Astrocyte (in vitro differentiated cells and primary cell): ENCODE measurements at places on chromosomes 4 and X. TPM values are rescaled to one million over a fixed set of nuclear protein-coding genes. Genes with fewer than 3 reads are reported as not detected.

DNA sequence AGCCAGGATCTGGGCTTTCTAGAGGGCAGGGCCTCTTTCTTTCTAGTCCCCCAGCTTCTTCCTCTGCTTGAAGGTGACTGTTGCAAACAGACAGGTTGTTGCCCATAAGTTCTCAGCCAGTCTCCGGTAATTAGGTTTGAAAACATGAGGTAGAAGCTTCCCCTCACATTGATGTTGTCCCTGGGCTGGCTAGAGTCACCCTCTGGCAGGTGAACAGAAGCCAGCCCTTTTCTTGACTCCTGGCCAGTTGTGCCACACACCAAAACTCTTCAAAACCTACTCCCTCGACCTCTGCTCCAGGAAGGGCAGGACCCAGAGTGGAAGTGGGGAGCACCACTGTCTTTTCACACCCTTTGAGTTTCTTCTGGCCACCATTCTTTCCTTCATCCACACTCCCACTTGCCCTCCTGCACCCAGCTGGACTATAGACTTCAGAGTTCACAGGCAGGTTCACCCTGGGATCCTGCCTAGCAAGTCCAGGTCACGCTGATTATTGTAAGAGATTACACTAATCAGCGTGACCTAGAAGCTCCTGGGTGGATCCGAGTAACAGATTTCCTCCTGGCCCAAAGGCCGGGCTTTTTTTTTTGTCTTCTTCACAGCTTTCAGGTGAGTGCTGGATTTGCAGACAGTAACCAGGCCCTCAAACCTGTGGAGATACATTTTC is 37.4 kb upstream of the ARHGAP6 start:
- no peak for DNase-seq

- DNase-seq: no peak
Measured at GRCh38 chrX:116667346-116668134, 204.8 kb upstream of the CT83 start.

- no peak for DNase-seq
Measured at GRCh38 chr4:36128689-36129088, 115.6 kb downstream of the ARAP2 start.

DNA sequence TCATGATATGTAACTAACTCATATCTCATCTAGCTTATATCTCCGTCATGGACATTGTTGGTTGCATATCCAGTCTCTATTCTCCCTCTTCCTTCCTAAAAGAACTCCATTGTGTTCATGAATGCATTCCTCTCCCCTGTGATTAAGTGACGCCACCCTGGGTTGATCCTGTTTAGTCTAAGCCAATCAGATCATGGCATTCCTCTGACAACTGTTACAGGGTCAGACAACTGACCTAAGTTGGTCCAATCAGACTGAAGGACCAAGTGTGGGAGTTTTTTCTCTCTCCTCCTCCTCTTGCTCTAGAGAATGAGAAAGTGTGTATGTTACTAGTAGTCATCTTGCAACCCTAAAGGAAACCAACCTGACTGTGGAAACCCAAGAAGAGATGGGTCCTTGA is 3.6 kb downstream of the APOO start:
- DNase-seq: peak; percentile 37

DNA sequence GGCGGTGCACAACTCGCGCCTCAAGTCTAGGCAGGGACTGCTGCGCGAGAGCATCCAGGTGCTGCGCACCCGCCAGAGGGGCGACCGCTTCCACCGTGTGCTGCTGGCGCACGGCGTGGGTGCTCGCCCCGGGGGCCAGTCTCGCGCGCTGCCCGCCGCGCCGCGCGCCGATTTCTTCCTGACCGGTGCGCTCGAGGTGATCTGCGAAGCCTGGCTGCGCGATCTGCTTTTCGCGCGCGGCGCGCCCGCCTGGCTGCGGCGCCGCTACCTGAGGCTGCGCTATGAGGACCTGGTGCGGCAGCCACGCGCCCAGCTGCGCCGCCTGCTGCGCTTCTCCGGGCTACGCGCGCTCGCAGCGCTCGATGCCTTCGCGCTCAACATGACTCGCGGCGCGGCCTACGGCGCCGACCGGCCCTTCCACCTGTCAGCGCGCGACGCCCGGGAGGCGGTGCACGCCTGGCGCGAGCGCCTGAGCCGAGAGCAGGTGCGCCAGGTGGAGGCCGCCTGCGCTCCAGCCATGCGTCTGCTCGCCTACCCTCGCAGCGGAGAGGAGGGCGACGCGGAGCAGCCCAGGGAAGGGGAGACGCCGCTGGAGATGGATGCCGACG is 1.3 kb downstream of the CHST7 start:
- no peak for DNase-seq

DNA sequence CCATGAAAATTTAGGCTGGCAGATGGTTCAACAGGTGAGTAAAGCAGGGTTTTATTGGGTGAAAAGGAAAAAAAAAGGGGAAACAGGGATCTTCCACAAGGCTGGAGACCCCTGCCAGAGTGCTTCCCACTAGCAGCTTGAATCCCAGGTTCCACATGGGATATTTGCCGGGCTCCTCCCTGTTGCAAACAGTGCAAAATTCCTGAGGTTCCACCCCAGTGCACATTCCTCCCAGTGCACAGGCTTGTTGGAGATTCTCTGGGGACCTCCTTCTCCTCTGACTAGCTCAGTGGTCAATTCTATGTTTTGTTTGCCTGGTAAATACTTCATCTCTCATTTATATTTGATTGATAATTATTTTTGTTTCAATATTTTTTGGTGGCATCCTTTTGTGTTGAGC is 66.4 kb upstream of the UGT2B15 start:
- DNase-seq: no peak

- no peak for DNase-seq
Measured at GRCh38 chr4:14165222-14165920, 537.8 kb upstream of the BOD1L1 start.

- DNase-seq: no peak
Measured at GRCh38 chr4:115154826-115155225, 41.4 kb upstream of the NDST4 start.

DNA sequence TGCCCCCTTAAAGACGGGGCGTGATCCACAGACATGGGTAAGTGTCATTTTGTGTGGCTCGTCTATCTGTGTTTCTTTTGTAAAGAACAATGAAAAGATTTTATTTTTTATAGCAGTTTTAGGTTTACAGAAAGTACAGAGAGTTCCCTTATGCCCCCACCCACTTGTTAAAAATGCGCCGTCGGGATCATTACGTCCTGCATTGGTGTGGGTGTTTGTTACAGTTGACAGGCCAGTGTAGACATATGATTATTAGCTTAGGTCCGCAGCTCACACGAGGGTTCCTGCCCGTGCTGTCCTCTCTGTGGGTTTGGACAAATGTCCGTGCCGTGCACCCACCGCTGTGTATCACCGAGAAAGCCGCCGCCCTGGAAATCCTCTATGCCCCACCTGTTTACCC is 50.5 kb downstream of the RGS12 start:
- DNase-seq: no peak

DNA sequence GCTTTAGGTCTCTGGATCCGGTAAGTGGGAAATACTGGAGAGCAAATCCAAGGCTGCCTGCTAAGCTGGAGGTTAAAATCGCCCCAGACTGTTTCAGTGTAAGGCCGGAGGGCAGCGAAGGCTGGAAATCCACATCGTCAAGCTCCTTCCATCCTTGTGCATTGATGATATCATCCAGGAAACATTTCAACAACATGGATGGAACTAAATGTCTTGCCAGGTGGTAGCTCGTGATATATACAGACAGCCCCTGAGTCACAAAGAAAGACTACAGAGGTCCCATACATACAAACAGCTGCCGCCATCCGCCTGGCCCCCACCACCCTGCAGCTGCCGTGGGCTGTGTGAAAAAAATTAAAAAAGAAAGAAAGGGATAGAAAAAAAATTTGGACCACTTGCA is 148.9 kb upstream of the RBPJ start:
- DNase-seq: peak; percentile 94

DNA sequence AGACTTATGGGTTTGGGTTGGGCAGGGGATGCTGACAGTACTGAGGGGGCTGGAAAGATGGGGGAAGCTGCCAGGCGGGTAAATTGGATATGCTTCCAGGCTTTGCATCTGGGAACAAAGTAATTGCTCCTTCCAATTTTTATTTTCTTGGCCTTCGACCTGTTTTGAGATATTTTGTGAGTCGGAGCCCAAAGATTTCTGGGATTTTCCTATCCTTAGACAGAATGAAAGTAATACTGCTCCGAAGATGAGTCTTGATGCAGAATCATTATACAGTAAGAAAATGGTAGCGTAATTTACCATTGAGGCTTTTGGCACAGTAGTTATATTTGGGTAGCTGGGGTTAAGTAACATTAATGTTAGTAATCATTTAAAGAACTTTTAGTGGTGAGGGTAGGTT is 1.4 kb downstream of the SMARCA5 start:
- DNase-seq: no peak

- DNase-seq: no peak
Measured at GRCh38 chrX:52542311-52542710, 25.4 kb upstream of the XAGE1B start.

GRCh38 chr4:147957446-147957845 is 225.6 kb downstream of the ARHGAP10 start:
- DNase-seq: no peak

DNA sequence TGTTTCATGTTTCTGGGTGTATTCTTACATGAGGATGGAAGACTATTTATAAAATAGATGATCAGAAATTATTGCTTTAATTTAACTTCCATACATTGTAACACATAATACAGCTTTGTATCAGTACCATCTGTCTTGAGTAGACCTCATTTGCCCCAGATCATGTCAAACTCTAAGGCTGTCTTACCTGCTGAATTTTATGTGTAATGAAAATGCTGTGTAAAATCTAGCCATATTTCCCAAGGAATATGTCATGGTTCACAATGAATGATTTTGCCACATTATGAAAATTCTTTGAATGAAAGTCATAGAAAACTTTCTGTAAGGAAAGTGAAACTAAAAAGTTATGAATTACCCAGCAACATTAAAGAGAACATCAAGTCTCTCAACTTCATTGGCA is 7.4 kb downstream of the BDH2 start:
- no peak for DNase-seq

DNA sequence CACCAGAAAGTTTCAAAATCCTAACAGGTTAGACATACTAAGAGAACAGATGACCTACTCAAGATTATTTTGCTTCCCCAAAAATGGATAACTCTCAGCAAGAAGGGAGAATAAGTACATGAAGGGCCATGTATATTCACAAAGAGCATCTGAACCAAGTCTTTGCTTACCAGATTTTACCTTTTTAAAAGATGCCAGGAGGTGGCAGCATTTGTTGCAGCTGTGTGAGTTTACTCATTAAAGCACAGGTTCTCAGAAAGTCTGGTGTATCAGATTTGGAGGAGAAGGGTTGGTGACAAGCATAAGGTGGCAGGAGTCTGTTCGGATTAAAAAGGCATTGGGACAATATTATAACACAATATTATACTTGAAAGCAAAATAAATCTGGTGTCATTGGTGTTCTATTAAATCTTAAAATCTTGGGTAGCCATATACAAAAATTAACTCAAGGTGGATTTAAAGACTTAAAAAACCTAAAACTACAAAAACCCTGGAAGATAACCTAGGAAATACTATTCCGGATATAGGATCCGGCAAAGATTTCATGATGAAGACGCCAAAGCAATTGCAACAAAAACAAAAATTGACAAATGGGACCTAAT is 51.3 kb upstream of the NFKB1 start:
- DNase-seq: peak; percentile 36

- DNase-seq: peak; percentile 77
Measured at GRCh38 chr4:67035501-67035900, 509.8 kb downstream of the CENPC start.

DNA sequence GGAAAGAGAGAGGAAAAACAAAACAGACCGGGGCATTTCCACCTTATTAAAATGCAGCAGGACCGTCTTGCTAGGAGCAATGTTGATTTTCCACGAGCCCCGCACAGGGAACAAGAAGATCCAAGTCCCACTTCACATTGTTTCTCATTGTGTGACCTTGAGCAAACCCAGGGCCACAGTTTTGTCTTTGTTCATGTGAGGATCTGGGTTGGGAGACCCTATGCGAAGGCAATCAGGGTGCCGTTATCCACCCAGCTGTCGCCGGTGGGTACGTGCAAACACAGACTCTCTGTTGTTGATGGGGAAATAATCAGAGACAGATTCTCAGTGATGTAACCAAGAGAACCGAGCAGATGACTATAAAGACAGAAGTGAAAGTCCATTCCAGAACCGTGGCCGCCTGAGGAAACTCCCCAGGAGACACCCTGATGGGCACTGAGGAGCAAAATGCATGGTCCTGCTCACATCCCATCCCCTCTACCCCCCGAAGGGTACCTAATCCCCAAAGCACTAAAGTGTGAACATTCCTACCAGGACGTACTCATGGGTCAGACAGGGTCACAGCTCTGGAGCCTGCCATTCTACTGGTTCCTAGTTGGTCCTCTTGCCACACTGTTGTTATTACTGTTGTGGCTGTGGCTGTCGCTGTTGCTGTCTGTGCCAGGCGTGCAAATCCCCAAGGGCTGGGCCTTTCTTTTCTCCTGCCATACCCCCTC is 102.7 kb upstream of the RBPJ start:
- DNase-seq: no peak

GRCh38 chr4:88846206-88846790 is 148.7 kb upstream of the NAP1L5 start:
- no peak for DNase-seq

GRCh38 chrX:87728459-87728858 is 210.9 kb downstream of the KLHL4 start:
- DNase-seq: no peak

GRCh38 chrX:38807873-38808272 is 6.6 kb downstream of the MID1IP1 start:
- no peak for DNase-seq

DNA sequence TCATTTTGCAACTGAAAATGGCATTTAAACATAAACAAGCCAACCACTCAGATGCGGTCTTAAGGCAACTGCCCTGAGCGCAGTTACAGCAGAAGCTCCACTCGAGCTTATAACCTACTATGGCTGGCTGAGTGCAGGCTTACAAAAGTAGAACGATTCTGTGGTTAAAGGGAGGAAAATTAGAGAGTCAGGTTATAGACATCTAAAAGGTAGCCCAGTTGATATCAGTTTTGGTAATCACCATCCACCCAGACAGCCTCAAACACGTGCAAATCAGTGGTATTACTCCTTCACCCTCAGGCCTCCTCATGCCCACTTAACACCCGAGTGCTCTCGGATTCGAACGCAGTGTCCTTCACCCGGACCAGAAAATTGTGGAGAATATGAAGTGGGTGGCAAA is 3.1 kb downstream of the LEF1 start:
- no peak for DNase-seq

FGF5 gene
- total RNA-seq: 2.1 and 2.4 TPM in 2 replicates

KLHL34 gene
- total RNA-seq: not detected in 2 replicates

CUL4B gene
- 101 and 102 TPM in 2 replicates for total RNA-seq

PAPSS1 gene
- 100 and 102 TPM in 2 replicates for total RNA-seq

SHROOM2 gene
- total RNA-seq: 15.9 and 16.0 TPM in 2 replicates

CXorf66 gene
- total RNA-seq: not detected in 2 replicates

CFAP47 gene
- total RNA-seq: not detected in 2 replicates

MND1 gene
- 1.00 and 1.0 TPM in 2 replicates for total RNA-seq

HSFX4 gene
- not detected in 2 replicates for total RNA-seq

GLRA3 gene
- not detected in 2 replicates for total RNA-seq

RAB41 gene
- total RNA-seq: not detected in 2 replicates

MOB1B gene
- 36.0 and 40.6 TPM in 2 replicates for total RNA-seq

CCDC149 gene
- total RNA-seq: 10.2 and 13.8 TPM in 2 replicates
